Hematopoietic multipotent progenitor cell treated with erythropoietin and hydrocortisone succinate and interleukin-3 and kit ligand, for 4 days (in vitro differentiated cells): ENCODE measurements at places on chromosomes 6 and 20.

- peak; percentile 81 for DNase-seq
Measured at GRCh38 chr20:19735446-19735845, 22.6 kb upstream of the RIN2 start.

GRCh38 chr6:21873562-21873961 is 280.0 kb downstream of the SOX4 start:
- DNase-seq = no peak

DNA sequence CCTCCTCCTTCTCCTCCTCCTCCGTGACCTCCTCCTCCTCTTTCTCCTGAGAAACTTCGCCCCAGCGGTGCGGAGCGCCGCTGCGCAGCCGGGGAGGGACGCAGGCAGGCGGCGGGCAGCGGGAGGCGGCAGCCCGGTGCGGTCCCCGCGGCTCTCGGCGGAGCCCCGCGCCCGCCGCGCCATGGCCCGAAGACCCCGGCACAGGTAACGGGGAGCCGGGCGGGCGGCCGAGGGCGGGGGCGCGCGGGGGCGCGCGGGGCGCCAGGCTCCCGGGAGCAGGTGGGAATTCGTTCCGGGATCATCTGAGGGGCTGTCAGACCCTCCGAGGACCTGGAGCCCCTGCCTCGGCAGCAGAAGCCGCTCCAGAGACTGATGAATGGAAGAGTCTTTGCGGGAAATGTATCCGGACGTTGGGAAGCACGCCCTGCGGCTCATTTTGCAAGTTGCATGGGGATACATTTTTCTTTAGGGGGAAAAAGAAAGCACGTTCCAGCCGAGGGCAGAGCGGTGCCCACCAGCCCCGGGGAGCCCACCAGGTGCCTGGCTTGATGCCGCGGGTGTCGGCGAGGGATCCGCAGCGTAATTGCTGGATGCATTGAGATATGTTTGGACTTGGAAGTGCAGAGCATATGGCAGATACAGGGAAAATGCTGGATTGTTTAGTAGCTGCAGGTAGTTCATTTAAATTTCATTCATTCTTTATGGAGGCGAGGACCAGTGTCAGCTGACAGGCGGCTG is 394 bp downstream of the MYB start:
- DNase-seq = peak; percentile 47

DNA sequence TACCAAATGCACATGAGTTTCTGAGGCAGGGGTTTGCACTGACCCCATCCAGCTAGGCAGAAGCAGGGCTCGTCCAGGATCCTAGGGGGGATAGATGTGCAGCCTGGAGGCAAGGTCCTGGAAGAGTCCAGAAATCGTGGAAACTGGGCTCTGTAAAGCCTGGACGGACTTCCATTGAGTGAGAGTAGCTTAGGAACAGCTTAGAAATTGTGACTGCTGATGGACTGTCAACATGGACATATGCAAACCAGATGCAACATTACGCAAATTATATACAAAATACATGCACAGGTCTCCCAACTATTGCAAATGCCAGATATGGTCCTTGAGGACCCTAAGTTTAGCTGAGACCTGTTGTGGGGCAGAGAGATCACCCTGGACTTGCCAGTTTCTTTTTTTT is 4.8 kb upstream of the EMILIN3 start:
- DNase-seq = no peak

- peak; percentile 69 for DNase-seq
Measured at GRCh38 chr6:116111552-116112528, 11.2 kb downstream of the NT5DC1 start.

DNA sequence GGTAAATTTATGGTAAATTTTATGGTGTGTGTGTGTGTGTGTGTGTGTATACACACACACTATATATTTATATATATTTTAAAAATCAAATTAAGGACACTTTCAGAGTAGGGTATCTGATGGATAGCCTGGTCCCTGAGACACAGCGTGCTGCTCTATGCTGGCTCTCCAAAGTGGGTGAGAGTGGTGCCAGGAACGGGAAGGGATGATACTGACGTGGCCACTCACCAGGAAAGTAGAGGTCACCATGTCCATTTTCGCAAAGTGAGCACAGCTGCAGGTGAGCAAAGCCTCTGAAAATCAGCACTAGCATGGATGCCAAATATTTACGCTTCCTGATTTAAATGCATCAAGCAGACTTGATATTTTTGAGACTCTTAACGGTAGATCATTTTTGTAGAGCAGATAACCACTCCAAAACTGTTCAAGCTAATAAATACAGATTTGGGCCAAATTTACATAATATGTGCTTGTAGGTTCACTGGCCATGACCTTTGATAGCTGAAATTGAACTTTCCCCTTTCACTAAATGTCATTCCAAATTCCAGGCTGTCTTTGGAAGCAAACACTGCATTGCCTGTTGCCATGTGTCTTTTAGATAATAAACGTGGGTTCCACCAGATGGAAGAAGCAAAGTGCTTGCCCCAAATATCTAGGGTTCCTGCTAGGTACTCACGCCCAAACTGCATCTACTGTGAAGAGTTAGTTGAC is 116.6 kb downstream of the ATXN1 start:
- no peak for DNase-seq

GRCh38 chr20:37380864-37381579 is 35.1 kb downstream of the SRC start:
- no peak for DNase-seq

GRCh38 chr6:93059911-93060310 is 359.4 kb downstream of the EPHA7 start:
- DNase-seq = no peak

DNA sequence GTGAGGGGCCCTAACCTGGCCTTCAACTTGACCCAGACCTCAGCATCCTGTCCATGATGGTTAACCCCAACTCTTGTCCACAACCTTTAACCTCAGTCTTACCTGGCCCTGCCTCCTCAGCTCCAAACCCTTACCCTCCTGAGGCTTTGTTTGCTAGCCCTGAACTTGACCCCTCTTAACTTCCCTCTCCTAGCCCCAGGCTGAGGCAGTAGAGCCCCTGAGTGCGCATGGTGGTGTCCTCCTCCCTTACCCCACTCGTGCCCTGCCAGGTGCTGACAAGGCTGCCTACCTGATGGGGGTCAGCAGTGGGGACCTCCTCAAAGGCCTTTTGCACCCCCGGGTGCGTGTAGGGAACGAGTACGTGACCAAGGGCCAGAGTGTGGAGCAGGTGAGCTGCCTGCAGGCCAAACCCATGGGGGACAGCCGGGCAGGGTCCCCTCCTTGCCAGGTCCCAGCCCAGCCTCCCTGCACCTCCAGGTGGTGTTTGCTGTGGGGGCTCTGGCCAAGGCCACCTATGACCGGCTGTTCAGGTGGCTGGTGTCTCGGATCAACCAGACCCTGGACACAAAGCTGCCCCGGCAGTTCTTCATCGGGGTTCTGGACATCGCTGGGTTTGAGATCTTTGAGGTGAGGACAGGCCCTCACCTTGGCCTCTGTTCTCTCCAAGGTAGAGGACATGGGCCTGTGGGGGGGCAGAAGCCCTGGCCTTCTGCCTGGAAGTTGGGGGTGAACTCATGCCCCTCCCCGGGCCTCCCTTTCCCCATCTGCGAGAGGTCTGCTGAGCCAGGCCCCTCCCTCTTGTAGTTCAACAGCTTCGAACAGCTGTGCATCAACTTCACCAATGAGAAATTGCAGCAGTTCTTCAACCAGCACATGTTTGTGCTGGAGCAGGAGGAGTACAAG is 31.9 kb downstream of the MYH7B start:
- no peak for DNase-seq

DNA sequence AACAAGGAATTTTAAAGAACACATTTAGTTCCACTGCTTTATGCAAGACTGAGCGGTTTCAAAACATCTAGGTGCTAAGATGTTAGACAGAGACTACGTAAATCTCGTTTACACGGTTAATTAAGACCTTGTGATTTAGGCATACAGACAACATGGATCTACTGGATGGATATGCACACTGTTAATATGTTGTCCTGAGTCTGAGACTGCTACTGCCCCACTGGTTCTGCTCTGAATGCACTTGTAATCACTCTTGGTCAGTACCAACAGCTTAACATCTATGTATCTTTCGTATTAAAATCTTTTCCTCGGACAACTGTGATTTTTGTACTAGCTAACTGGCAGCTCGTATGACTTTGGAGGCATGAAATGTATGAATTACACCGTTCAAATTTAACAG is 3.1 kb downstream of the MAN1A1 start:
- DNase-seq = no peak

GRCh38 chr6:169378620-169379381 is 125.2 kb upstream of the THBS2 start:
- no peak for DNase-seq

DNA sequence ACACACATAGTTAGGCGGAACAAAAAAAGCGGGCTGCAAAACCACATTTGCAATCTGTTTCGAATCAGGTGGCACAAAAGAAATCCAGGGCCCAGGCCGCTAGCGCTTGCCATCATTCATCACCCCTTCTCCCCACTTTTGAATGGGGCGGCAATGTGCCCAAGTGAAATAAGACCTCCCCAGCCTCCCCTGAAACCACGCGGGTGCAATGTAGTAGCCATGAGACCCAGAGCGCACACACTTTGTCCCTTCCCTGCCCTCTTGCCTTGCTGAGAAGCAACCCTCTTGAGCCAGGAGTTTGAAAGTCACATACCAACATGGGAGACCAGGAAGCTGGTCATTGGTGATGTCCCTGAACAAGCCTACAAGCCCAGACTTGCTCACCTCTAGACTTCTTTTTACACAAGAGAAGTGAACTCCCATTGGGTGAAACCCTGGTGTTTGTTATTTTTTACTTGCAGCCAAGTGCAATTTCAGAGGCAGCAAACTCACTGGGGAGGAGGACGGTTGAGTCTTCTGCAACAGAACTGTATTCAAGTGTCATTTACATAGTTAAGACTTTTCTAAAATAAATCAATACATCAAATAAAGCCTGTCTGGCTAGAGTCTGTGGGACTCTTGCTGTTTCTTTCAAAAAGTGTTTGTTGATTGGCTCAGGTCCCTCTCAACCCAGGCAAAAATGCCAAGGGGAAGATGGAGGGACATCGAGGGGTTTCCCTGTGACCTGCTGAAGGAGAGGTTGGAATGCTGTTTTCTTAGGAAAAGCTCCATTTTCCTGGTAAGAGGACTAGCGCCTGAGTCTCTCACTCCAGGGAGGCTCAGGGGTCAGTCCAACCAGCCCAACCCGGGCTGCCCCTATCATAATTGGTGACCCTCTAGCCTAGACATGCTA is 138.1 kb upstream of the PTPN1 start:
- no peak for DNase-seq

DNA sequence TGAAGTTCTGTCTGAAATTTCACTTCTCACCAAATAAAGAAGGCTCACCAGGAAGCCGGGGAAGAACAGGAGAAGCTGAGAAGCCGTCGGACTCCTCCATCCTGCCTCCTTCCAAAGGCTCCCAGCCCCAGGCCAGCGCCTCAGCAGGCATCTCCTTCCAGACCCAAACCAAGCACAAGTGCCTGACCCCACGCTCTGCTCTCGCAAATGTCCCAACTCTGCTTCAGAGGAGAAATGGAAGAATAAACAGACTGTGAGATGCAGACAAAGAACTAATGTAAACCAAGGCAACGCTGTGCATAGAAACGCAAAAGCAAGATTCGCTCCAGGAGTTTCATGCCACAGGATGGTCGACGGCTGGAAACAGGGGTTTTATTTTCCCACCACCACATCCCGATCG is 100.3 kb upstream of the EXOC2 start:
- no peak for DNase-seq

- DNase-seq = no peak
Measured at GRCh38 chr6:43428874-43429273, 1.5 kb downstream of the ABCC10 start.

GRCh38 chr6:157798851-157799250 is 24.2 kb upstream of the SNX9 start:
- DNase-seq = no peak

GRCh38 chr20:61391185-61391584 is 139.1 kb downstream of the CDH4 start:
- DNase-seq = no peak

GRCh38 chr6:120202878-120203277 is 853.3 kb upstream of the MAN1A1 start:
- no peak for DNase-seq

DNA sequence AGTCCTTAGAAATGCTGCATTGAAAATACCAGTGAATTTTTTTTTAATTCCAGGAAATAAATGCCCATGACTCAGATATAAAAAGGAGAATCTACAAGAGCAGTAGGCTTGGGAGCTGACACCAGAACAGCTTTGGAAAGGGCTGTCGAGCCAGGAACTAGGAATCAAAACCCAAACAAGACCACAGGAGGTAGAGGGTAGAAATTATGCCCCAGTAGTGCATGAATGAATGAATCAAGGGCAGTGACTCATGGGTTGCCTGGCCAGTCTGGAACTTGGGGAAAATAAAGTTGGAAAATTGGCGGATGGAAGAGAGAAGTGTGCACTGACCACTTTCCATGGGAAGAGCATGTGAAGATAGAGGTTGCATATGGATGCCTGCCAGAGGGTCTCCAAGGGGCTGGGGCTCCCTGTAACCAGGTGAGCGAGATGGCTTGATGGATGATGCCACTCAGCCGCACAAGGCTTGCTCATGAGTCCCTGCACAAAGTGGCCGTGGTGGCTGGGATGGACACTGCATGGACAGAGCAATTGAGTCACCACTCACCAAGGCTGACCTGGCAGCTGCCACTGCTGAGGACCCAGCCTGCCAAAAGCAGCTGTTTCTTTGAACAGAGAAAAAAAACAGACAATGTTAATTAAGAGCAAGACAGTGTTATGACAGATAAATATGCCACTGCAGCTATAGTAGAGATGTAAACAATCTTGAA is 15.2 kb upstream of the MCCD1 start:
- no peak for DNase-seq

- DNase-seq = peak; percentile 89
Measured at GRCh38 chr20:31661625-31662371, 24.1 kb downstream of the COX4I2 start.

GRCh38 chr6:3379482-3380060 is 77.3 kb downstream of the SLC22A23 start:
- DNase-seq = no peak

DNA sequence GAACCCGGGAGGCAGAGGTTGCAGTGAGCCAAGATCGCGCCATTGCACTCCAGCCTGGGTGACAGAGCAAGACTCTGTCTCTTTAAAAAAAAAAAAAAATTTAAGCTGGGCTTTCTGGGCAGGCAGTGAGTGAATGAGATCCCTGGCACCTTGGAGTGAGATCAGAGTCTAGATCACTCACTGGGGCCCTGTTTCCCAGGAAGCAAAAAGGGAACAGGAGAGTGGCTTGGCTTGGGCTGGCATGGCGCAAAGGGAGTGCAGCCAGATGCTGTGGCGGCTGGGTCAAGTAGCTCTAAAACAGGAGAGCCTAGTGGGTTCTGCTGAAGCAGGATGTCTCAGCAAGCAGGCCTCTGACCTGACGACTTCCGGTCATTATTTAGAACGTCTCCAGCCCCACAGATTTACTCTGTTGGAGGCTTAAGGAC is 10.4 kb downstream of the PLCG1 start:
- DNase-seq = no peak

GRCh38 chr6:107144014-107144413 is 28.7 kb upstream of the BEND3 start:
- DNase-seq = no peak

GRCh38 chr6:159217595-159218275 is 48.5 kb downstream of the FNDC1 start:
- peak; percentile 67 for DNase-seq

- DNase-seq = no peak
Measured at GRCh38 chr6:154274168-154274567, 82.4 kb downstream of the IPCEF1 start.
